ENCODE measurements at places on chromosomes 4 and X.

DNA sequence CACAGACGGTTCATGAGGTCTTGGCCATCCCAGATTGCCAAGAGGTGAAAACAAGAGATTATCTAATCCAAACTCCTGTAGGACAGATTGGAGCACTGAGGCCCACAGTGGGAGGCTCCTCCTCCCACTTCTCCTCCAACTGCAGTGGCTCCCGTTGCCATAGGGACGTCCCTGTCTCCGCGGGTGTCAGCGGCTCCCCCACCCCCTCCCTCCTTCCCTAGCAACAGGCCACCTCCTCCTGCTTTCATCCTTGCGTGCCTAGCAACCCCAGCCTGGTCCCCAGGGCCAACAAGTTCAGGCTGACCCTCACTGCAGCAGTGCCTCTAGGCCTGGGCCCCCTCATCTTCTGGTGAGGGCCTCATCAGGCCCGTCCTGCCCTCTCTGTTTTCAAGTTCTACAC is 6.8 kb upstream of the IQSEC2 start:
- DNase-seq, result no peak

GRCh38 chrX:7503251-7503650 is 339.7 kb upstream of the VCX start:
- DNase-seq, result no peak

DNA sequence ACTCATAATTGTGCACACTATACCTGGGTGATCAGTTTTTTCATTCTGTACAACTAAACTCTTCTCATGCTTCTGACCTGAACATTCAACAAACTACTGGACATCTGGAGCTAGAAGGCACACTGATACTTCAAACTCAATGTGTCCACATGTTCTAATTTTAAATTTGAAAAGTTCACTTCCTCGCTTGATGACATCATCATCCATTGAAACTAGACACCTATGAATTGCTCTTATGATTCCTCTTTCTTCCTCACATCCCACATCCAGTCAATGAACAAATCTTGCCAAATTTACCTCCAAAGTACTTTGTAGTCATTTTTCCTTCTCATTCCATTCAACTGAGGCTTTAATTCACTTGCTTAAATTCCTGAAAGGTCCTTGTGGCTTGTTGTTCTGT is 549.4 kb downstream of the GALNTL6 start:
- DNase-seq, result no peak

DNA sequence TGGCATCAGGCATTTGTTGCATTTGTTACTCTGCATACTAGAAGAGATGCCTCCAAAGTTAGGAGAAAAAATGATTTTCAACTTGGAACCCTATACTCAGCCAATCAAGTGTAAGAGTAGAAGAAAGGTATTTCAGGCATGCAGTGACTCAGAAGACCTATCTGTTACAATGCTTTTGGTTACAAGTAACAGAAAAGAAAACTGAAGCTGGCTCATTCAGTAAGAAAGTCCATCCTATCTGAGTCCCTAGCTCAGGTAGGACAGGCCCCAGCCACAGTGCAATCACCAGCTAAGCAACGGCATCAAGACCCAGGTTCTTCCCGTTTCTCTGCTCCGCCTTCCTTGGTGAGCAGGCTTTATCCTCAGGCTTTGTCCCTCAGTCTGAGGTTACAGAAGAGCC is 23.3 kb downstream of the MECP2 start:
- peak; percentile 55 for DNase-seq

GRCh38 chr4:66279084-66279483 is 608.8 kb upstream of the EPHA5 start:
- DNase-seq, result no peak

GRCh38 chr4:61440321-61440720 is 240.2 kb downstream of the ADGRL3 start:
- DNase-seq, result no peak

GRCh38 chrX:50514811-50515210 is 44.2 kb upstream of the DGKK start:
- DNase-seq, result no peak

DNA sequence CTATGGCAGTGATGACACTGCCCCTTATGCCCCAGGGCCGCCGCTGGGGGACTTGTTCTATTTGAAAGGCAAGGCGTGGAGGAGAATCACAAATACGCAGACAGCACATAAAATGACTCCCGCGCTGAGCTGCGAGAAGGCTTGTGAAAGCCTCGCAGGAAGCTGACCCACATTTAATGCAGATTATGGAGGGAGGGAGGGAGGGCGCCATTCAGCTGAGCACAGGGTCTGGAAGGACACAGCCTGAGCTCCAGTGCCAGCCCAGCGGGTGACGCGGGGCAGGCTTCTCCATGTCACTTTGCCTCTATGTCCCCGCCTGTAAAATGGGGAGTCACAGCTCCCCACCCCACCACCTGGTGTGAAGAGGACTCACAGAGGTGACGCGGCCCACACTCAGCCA is 14.3 kb downstream of the ABLIM2 start:
- DNase-seq, result no peak

DNA sequence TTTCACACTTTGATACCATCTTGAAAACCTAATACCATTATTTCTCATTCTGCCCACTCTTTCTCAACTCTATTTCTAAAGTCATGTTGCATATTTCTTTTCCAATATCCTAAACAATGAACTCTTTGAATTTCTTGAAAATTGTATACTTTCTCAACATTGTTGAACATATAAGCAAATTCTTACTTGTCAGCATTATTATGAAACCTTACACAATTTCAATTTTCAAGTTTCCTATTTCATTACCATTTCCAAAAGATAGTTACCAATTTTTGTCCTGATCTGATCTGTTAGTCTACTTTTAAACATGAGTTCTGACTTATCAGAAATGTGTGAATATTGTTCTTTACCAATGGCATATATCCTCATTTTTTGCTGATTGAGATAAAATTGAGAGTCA is 806.3 kb upstream of the IGFBP7 start:
- DNase-seq, result no peak

DNA sequence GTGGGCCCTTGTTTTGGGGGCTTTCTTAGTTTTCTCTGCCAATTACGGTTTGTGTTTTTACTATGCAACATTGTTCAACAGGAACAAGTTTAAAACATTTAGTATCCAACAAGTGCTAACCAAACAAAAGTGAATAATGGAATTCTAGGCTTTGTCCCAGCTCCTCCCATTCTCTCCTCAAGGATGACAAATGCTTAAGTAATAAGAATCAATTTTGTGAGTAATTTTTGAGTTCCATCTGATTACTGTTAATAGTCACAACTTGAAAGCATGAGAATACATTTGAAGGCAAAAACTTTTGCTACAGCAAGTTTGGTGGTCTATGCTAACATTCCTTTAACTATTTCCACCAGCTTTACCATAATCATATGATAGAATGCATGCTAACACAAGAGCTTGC is 78.1 kb upstream of the HPGD start:
- DNase-seq, result peak; percentile 18

DNA sequence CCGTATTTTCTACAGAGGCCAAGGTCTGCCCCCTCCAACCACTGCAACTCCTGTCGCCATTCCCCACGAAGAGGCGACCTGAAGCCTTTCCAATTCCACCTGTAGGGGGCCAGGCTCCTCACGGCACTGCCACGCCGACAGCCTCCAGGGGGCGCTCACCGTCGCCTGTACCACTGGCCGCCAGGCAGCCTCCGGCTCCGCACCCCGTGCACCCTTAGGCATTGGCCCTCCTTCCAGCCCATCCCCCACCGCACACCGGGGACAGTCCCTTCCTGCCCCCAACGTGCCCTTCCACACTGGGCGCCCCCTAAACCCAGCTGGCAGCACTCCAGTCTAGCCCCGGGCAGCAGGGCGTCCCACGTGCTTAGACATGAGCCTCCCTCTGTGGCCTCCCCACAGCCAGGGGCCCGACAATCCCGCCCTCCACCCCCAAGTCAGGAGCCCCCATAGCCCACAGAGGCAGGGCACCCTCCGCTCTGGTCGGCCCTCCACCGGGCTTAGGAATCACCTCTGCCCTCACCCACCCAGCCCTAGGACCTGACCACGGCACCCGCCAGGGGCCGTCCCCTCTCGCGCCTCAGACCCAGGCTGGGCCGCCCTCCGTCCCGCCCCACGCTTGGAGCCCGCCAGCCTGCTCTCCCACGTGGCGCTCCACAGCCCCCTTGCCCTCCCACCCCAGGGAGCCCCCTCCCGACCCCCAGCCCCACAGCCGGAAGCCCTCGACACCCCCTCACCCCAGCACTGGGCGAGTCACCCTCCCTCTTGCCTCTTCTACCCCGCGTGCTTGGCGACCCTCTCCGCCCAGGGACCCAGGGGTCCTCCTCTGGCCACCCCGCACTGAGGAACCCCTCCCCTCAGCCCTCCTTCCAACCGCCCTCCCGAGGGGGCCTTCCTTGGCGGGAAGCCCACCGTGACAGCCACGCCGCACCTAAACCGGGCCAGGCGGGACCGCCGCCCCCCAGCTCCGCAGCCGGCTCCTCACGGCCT is 711 bp downstream of the PNMA6E start:
- peak; percentile 49 for DNase-seq

GRCh38 chrX:32644476-32645245 is 566.7 kb downstream of the DMD start:
- DNase-seq, result no peak

- DNase-seq, result no peak
Measured at GRCh38 chr4:73843369-73843768, 6.9 kb downstream of the CXCL6 start.

GRCh38 chr4:48103483-48104139 is 30.4 kb downstream of the TXK start:
- DNase-seq, result no peak

DNA sequence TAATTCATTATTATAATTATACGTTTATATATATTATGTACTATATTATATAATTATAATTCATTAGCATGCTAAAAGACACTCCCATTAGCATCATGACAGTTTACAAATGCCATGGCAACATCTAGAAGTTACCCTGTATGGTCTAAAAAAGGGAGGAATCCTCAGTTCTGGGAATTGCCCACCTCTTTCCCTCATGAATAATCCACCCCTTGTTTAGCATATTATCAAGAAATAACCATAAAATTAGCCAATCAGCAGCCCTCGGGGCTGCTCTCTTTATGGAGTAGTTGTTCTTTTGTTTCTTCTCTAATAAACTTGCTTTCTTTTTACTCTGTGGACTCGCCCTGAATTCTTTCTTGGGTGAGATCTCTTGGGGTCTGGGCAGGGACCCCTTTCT is 42.8 kb upstream of the SLC10A7 start:
- no peak for DNase-seq

- DNase-seq, result no peak
Measured at GRCh38 chrX:148037020-148037419, 55.9 kb downstream of the FMR1NB start.

GRCh38 chr4:20486433-20486832 is 213.8 kb upstream of the PACRGL start:
- DNase-seq, result peak; percentile 11

DNA sequence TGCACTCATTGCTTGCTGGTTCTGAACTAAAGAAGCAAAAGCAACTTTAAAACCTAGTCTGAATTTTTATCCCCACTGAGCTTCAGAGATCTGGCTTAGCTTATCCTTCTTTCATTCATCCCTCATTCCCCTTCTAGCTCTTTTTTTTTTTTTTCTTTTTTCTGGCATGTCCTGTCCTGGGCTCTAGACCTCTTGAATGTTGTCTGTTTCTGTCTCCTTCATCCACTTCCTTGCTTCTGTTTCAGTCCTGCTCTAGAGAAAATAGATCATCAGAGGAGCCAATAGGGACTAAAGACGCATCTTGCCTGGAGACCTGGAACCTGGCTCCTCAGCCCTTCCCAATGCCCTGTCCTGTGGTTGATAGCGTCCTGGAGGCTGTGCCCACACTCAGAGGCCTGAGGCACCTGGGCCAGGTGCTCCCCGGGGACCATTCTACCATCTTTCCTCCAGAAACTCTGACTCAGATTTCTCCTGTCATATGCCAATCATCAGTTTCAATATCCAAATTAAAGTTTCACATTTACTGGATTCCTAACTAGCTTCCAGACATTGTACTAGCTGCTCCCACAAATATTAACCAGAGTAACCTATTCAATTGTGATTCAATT is 115.7 kb upstream of the GATB start:
- no peak for DNase-seq

GRCh38 chrX:107712231-107713202 is 63.1 kb downstream of the TSC22D3 start:
- DNase-seq, result no peak

- no peak for DNase-seq
Measured at GRCh38 chrX:20971250-20971649, 403.0 kb upstream of the CNKSR2 start.

- DNase-seq, result no peak
Measured at GRCh38 chr4:103853627-103854026, 133.8 kb upstream of the TACR3 start.

DNA sequence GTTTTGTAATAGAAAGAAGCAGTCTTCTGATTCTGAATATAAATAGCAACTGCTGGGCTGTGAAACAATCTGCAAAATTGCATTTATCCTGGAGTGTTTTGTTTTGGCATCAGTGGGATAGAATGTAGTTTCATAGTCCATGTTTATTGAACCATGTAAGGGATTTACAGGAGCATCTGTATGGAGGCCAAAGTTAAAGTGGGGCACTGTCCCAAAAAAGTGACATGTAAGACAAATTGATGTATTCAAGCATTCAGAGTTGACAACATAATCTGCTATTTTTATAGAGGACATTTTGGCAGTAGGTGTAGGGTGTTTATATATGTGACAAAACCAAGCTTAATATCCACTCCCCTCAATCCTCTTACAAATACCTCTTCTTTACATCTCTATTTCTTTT is 200.5 kb upstream of the ANK2 start:
- no peak for DNase-seq

- no peak for DNase-seq
Measured at GRCh38 chr4:54215379-54216077, 13.6 kb upstream of the PDGFRA start.

DNA sequence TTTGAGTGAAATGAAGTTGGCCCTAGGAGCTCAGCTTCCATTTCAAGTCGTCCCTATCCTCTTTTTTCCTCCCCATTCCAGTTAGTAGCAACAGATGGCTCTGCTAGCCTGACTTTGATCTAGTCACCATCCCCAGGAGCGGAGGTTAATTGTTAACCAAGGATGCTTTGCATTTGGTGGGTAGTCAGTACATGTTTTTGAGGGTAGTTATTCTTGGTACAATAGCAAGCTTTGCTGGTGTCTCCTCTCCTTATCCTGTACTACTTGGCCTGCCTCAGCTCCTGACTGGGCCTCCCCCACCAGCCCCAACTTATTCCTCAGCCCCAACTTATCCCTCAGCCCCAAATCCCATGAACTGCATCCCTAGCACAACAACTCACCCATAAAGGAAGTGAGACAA is 14.8 kb upstream of the RTL5 start:
- DNase-seq, result no peak
